Epithelial cell of proximal tubule (primary cell): ENCODE measurements at places on chromosomes 5 and 9.

- no peak for DNase-seq
These were observed at the start of gene SARDH for GRCh38 chr9:133737774-133738639. SARDH (minus strand) TSS chr9:133738352; CDS start chr9:133734173, 4,179 bp downstream.

DNA sequence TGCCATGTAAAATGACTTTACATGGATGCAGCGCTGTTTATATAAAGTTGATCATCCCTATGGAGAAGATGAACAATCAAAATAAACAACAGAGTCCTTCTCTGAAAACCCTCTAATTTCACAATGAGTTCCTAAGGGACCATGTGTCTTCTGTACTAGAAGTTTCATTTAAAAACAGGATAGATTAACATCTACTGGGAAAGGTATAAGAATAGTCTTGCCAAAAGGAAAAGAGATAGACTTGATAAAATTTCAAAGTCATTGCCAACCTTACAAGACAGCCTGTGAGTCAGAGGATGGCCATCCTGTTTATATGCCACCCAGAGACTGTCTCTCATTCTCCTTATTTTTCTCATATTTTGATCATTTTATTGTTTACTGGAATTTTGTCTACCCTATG, 367.1 kb upstream of the PDE4D start:
- DNase-seq: no peak

GRCh38 chr5:15594977-15595568, 95.1 kb downstream of the FBXL7 start:
- no peak for DNase-seq

DNA sequence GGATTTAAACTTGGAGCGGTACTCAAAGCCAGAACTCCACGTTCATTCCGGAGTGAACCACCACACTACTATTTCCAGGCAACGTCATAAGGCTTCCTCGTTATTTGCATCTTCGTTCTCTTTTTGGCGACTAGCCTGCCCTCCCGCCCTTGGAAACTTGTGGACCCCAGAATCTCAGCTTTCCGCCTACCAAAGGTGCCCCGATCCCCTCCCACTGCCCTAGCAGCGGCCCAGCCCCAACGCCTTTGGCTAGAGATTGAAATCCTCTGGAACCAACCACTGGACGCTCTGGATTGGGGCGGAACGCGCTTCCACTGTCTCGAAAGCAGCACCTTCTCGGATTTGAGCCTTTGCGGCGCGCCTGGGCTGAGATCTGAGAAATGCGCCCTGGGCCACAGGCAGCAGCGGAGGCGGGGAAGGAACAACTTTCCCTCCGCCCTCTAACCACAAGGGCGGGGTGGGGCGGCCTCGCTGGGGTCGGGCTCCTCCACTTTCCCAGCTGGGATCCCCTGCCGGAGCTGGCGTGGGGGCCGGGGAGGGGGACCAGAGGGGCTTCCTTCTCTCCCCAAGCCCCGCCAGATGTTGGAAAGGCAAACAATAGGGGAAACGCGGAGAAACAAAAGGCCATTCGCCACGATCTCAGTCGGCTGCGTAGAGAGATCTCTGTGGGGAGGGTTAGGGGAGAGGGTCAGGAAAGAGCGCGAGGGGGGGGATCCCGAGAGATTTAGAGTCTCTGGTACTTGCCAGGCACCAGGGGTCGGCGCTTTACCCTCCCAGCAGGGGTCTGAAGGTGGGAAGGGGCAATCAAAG, 1.3 kb downstream of the MOB3B start:
- no peak for DNase-seq

DNA sequence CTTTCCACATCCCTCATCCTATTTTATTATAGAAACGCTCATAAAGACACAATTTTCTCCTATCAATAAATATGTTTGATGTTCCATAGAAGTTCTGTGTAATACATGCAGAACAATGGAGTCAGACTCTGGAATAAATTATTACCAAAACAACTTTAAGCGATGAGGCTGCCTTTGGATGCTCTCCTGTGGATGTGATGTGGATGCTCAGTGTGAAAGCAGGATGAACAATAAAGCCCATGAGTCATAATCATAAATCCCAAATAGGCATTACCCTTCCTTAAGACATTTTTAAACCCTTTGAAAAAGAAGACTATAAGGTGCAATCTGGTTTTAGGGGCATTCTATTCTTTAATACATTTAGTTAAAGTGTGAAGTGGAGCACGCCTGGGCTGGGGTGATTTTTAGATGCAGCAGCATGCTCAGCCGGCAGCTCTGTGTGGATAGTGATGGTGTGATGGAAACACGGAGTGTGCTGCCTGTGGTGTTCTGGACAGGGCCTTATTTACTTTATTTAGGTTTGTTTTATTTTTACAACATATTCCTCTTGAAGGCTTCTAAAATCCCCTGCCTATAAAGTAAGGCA, 991.4 kb downstream of the PTPRD start:
- no peak for DNase-seq

DNA sequence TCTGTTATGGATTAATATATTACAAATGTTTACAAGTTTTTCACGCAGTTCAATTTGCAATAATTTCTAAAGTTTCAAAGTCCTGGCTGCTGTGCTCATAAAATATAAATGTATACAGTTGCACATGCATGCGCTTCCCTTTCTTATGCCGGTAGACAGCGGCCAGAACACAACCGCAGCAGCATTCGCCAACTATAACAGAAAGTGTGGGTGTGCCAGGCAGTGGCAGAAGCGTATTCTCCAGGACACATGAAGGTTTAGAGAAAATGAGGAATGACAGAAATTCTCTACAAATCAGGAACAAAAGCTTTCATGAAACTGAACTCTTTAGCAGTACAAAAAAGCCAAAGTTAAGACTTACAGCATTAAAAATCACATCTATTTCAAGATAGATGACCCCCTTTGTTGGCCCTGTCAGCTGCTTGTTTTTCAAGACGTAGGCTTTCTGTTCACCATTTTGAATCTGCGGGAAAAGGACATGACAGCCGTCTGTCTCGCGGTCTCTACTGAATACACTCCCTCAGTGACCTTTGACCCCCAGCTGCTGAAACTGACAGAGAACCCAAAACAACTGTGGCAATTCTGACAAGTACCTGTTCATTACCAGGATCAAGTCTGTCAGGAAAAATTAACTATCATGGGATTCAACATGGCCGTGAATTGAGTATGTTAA, 252.2 kb downstream of the SLF1 start:
- DNase-seq: no peak
